ENCODE measurements at places on chromosomes 12 and 14. TPM values are rescaled to one million over a fixed set of nuclear protein-coding genes. Genes with fewer than 3 reads are reported as not detected.

DNA sequence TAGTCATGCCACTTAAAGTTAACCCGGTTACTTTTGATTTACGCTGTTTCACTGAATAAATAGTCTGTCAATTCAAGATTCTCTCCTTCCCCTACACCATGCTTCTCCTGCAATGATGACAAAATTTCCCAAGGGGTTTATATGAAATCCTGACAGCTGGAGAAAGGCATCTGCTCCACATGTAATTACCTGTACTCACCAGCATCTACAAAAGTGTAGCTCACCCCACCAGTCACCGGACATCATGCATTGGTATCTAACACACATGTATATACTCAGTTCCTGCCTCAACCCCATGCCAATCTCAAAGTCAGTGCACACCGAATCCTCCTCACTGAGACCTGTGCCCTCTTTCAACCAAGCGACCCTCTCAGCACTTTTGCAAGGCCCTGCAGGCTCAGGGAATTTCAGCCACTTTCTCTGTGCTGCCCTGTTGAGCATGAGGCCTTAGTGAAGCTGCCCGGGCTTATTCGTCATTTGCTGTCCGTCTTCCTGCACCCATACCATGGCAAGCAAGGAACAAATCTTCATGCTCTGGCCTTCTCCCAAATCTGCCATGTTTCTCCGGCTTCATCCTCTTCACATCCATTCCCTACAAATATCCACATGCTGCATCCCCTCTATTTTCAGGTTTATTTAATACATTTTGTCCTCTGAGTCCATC lies 131.6 kb downstream of the SEC23A start:
- no peak for DNase-seq

DNA sequence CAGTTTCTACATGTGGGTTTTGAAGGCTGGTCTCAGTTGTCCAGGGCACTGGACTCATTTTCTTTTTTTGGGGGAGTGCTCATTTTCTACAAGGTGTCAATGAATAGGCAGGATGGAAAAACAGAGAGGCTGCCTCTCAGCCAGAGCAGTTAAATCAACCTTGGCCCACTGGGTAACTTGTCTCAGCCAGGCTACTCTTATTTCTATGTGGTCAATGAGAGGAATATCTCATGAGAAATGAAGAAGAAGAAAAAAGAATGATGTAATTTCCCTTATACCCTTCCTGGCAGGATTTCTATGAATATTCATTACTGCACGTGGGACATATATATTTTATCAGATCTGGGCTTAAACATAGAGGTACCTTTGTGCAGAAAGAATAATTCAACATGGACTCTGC lies 155.2 kb upstream of the E2F7 start:
- no peak for DNase-seq

DNA sequence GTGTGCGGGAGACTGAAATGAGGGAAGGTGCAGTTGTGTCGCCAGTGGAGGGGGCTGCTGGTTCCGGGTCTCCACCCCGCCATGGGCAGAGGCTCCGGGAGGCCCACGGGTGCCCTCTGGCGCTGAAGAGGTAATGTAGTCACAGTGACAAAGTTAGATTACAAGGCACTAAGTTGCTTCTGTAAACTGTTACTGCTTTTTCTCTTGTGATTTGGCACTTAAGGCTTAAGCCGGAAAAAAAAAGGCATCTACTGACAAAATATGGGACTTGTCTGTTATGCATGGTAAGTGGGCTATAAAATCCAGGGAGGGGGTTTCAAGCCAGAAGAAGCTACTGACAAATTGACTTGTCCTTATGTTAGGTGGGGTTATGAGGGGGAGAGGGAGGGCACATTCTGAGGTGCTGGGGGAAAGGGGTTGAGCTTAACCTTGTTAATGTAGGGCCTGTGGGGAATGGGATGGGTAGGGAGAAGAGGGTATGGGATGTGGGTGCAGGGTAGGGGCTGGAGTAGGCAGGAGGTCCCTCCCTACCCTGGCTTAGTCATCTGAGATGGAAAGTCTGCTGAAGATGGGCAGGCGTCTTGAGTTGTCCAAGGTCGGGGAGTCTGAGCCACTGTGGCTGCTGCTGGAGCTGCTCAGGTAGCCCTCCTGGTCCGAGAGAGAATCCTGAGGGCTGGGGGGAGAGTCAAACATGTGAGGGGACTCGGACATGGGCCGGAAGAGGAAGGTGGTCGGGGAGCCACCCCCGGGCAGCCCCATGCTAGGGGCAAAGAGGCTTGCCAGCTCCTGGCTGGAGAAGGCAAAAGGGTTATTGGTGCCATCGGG lies 3.7 kb downstream of the ZFP36L1 start:
- DNase-seq = peak; percentile 74

DNA sequence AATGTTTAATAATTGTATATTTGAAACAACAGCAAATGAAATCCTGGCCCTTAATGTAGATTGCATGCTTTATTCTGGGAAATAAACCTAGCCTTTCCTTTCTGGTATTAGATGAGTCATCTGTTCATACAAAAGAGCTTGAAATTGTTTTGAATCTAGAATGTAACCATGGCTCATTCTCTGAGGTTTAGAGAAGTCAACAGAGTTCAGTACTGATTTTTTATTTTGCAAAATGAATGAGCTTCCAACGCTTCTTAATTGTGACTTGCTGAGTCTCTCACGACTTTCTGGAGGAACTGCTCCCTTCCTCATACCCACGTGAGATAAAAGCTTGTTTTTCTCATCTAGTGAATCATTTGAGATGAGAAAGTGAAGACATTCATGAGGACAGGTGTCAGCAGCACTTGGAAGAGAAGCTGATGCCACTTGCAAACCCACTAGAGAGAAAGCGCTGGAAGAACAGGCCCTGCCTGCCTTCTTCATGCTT lies 509.6 kb downstream of the VRK1 start:
- DNase-seq = no peak

The KRT71 gene
- not detected for total RNA-seq

The LRFN5 gene
- 3.6 TPM for total RNA-seq

The LPCAT3 gene
- 6.4 TPM for total RNA-seq

Data from IMR-90 (cell line).